ENCODE measurements at places on chromosomes 13 and 19. TPM values are rescaled to one million over a fixed set of nuclear protein-coding genes. Genes with fewer than 3 reads are reported as not detected.

The NEK5 gene
- total RNA-seq, result 0.26 TPM

The FAM216B gene
- total RNA-seq, result not detected

The DHDH gene
- 2.0 TPM for total RNA-seq

The PRSS57 gene
- total RNA-seq, result not detected

The LSR gene
- total RNA-seq, result 152 TPM
